Progenitor cell of endocrine pancreas (in vitro differentiated cells): ENCODE measurements at places on chromosomes 11 and 22. TPM values are rescaled to one million over a fixed set of nuclear protein-coding genes. Genes with fewer than 3 reads are reported as not detected.

GRCh38 chr22:25728071-25728470 is 13.9 kb upstream of the MYO18B start:
- H3K27me3 ChIP-seq, result no peaks in the 10 kb centered on the region
- no peak overlapping the region for H3K27ac ChIP-seq
- peaks cover 7% of the 10 kb centered on the region for H3K4me1 ChIP-seq
- peaks cover 3% of the 10 kb centered on the region for H3K36me3 ChIP-seq
- no peak for DNase-seq

- peaks cover 19% of the 10 kb centered on the region for H3K27me3 ChIP-seq
- H3K4me3 ChIP-seq, result no peak overlapping the region
- DNase-seq, result peak; percentile 31
- no peak overlapping the region for H3K27ac ChIP-seq
Observed at GRCh38 chr11:32792948-32793475, 1.4 kb downstream of the CCDC73 start.

The CLDN25 gene
- total RNA-seq, result not detected in 2 replicates

The PHETA2 gene
- total RNA-seq, result 5.2 and 6.1 TPM in 2 replicates
